ENCODE measurements at places on chromosomes 16 and 17.
A peak's percentile ranks its signal among the peaks of the same experiment; 100 is the strongest.

DNA sequence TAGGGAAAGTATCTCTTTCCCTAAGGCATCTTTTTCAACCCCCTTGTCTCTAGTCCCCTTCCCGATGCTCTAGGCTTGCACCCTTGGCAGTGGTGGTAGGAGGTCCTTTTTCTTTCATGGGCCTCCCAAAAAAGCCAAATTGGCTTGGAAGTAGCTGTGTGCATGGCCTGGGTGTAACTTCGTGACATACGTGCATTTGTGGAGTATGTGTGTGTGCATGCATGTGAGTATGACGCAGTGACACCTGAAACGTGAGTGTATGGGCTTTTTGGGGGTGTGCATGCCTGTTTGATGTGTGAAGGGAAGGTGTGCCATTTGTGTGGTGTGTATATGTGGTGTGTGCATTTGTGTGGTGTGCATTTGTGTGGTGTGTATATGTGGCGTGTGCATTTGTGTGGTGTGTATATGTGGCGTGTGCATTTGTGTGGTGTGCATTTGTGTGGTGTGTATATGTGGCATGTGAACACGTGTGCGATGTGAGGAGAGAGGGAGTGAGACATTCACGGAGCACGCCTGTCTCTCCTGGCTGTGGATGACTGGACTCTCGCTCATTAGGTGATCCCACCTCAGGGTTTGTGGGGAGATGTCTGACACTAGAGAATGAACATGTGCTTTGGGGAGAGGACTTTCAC is 15.7 kb downstream of the IGFBP4 start:
- no peak for DNase-seq

GRCh38 chr16:79605999-79606398 is 5.5 kb upstream of the MAF start:
- DNase-seq, result no peak

GRCh38 chr17:60036796-60037677 is 41.7 kb downstream of the HEATR6 start:
- peak; percentile 47 for DNase-seq

- no peak for DNase-seq
Measured at GRCh38 chr17:54944796-54945195, 23.7 kb downstream of the COX11 start.

- DNase-seq, result no peak
Measured at GRCh38 chr16:87598431-87598830, 3.9 kb upstream of the JPH3 start.

DNA sequence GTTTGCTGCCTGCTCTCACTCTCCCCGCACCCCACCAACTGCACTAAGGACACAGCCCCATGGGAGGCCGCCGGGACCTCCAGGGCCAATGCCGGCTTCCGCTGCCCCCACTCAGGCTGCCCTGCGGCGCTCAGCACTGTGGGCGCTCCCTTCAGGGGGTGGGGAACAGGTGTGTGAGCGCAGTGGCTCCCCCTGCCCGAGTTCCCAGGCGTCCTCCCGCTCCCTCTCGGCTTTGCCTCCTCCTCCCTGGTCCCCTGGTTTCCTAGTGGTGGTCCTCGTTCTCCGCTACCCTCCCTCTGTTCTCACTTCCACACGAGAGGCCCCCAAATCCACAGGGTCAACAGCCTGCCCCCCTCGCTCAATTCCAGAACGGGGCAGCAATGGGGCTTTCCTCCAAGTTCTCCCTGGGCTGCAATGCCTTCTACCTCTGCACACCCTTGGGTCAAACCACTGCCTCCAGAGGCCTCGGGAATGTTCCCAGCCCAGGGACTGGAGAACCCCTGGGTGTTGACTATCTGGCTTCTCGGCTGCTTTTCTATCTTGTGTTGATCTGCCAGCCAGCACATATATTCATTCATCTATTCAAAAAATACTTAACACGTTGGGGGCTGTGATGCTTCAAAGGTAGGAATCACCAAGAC is 9.9 kb downstream of the FOXJ1 start:
- no peak for DNase-seq

All from NCI-H2029 treated with DMSO at 0.1 percent for 48 hours (cell line).